DMS79 (cell line): ENCODE measurements at places on chromosomes 2 and 18.

DNA sequence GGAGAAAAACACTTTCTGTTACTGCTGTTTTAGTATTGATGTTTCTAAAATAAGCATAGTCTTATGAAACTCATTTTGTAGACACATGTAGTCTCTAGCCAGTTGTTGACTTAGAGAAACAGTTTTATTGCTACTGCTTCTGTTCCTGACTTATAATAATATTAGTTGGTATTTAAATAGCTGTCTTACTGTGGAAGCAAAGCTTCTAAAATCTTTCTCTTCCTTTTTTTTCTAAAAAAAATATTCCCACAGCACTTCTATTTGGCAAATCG, 121.8 kb downstream of the MTX2 start:
- DNase-seq = no peak

DNA sequence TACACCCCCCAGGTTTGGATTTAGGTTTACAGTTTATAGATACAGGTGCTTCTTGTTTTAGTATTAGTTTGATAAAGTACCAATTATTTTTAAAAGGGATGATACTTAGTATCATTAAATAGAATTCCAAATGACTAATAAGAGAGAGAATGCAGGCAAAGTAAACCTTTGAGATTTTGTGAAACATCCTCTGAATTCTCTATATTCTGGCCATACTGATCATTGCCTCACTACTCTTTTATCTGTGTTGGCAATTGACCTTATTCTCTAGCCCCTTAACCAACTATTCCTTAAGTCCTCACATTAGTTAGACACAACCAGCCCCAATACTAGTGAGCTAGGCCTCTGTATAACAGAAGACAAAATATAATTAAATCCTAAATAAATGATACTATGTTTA, 125.4 kb downstream of the COMMD1 start:
- DNase-seq = no peak

GRCh38 chr2:38739524-38739923, 11.6 kb downstream of the SRSF7 start:
- DNase-seq = no peak

- DNase-seq = no peak
These were observed 260.0 kb upstream of the ID2 start for GRCh38 chr2:8421658-8422449.

DNA sequence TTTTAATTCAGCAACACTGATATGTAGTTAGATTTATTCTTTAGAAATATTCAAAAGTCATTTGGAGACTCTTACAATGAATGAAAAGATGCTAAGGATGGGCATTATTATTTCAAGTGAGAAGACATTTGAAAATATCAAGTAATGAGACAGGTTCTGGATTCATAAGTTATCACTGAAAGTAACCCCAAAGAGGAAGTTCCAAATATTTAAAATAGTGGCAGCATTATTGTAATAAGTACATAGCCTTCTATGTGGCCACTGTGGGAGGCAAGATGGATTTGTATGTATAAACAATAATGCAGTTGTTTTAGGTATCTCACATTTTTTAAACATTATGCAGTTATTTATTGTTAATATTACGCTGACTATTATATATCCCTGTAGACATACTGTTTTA, 29.7 kb downstream of the ZC3H6 start:
- no peak for DNase-seq

DNA sequence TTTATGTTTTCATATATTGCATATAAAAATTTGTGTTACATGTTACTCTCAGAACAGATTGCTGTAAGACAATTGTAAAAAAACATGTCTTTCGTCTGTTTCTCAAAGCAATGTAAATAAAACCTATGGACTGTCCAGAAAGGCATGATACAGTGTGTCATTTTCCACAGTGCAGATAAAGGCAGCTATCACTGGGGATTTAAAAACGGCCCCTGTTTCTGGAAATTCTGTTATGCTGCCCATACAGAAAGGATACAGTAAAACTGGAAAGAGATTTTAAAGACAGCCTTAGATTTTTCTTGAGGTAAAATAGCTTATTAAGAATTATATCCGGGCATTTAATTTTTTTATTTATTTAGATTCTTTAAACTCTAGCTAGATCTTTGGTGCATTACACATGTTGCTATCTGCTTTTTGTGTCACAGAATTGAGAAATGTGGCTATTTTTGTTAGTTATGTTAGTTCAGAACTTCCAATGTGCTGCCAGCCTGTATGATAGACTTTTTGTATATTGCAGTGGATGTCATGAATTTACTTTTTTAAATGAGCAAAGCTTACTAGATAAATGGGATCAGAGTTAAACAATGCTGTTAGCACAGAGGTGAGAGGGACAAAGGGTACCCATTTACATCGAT, 859 bp upstream of the INO80D start:
- no peak for DNase-seq

DNA sequence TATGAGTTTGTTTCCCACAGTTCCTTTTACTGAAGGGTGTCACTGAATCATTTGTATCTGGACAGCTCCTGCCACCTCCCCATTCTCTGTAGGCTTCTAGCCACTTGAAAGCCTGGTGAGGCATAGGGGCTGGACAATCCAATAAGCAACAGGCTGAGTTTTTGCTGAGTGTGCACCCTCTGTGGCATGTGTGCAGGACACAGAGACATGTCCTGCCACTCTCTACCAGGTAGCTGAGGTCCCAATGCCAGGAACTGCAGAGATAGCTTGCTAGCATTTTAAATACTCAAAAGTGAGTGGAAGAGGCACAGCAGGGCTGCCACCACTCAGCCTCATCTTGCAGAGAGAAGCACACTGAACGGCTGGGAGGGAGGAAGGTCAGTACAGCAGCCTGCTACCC, 77.2 kb upstream of the TFCP2L1 start:
- DNase-seq = no peak

DNA sequence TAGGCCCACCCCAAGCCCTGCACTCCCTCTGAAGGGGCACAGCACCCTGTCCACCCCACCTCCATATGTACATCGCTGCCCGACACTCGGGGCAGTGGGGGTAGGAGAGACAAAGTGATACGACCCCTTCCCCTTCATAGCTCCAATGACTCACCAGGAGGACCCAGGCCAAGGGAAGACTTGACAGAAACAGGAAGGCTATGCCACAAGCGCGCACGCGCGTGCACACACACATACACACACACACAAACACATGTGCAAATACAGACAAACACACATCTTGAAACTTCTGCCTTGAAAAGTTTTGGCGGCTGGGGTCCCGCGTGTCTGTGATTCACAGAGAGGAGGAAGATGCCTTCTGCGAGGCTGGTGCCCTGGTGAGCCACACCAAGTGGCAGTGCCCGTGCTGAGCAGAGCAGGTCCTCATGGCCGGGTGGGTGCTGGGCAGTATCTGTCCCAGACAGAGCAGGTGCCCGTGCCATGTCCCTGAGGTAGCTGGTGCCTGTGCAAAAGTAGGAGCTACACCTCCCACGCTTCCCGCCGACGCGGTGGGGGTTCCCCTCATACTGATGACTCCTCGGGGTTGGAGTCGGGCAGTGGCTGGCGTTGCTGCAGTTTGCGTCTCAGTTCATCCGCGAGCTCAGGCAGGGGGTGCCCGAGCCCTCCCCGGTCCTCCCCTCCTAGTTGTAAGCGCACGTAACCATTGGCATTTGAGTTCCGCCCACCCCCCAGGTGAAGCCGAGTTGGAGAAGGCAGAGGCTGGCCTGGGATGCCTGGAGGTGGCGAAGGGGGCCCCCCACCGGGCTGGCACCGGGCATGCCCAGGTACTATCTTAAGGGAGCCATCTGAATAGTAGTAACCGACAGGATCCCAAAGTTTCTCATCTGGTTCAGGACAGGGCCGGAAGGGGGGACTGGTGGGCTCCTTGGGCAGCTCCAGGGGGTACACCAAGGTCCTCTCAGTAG, 2.5 kb upstream of the ANKRD39 start:
- DNase-seq = no peak

- no peak for DNase-seq
These were observed 310.7 kb downstream of the CLIP4 start for GRCh38 chr2:29425866-29426265.

DNA sequence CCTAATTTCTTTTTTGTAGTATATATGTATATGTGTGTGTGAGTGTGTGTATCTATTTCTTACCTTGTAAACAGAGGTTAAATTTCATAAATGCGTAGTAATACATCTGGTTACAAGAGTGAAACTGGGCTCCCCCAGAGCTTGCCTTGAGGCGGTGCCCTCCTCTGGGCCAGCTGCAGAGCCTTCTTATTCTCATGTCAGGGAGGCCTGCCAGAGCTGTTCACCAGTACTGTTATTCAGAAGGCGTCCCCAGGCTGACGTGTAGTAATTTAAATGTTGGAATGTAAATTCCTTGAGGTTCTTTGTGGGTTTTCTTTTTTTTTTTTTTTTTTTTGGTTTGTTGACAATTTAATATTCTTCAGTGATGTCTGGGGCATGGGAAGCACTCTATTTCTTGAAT, 11.2 kb downstream of the COPS8 start:
- DNase-seq = no peak

DNA sequence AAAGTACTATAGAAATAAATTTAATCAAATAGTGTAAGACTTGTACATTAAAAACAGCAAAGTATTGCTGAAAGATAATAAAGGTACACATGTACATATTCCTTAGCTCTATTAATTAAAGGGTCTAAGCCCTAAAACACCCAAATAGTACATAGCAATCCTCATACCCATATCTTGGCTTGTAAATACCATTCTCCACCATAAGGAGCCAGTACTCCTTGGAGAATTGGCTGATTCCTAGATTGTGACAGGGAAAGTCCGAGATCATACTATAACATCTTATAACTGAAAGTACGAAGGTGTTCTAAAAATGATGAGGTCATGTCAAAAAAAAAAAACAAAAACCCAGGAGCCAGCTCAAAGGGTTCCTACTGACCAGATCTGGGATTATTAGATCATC, 614.6 kb downstream of the SUCLG1 start:
- no peak for DNase-seq
